ENCODE measurements at places on chromosomes 4 and X. TPM values are rescaled to one million over a fixed set of nuclear protein-coding genes. Genes with fewer than 3 reads are reported as not detected.

CFI gene
- 29.1 TPM for total RNA-seq

DUSP21 gene
- not detected for total RNA-seq

RASGEF1B gene
- total RNA-seq: 32.8 TPM

DNA sequence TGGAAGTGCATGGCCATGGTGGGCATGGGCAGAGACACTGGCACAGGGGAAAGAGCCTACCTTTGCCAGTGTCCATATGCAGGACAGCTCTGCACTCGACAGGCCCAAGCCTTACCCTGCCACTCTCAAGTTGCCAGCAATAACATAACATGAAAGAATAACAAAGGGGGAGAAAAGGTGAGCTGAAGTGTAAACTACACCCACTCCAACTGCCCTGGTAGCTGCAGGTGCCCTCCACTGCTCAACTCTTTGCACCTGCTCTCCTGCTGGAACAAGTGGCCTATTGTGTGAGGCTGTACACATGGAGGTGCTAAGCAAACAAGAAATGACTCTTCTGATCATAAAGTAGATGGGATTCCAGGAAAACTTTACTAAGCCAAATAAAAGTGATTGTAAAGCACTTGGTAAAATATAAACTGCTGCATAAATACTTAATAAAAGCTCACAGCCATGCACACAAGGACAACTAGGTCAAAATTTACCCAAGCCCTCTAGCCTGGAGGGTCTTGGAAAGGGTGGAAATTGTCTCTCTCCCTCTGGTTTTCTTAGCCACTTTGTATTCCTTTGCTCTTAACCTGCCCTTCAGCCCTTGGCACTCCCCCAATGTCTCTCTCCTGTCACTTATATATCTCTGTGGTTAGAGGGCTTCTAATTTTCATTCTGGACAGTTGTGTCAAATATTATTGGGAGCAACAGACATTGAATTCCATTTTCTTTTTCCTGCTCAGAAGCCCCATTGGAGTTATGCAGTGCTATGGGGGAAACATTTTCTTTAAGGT is 261.2 kb upstream of the GPC4 start:
- no peak overlapping the region for H3K4me3 ChIP-seq
- H3K36me3 ChIP-seq: no peaks in the 10 kb centered on the region
- H3K4me1 ChIP-seq: no peaks in the 10 kb centered on the region
- peaks cover 19% of the 10 kb centered on the region for H3K27me3 ChIP-seq

CT83 gene
- total RNA-seq: not detected

XIAP gene
- total RNA-seq: 29.1 TPM

GRCh38 chr4:185833055-185833598 is 21.1 kb upstream of the SORBS2 start:
- H3K27me3 ChIP-seq: no peaks in the 10 kb centered on the region
- no peak for DNase-seq
- peaks cover 2% of the 10 kb centered on the region for H3K4me1 ChIP-seq
- H3K27ac ChIP-seq: no peak overlapping the region
- no peaks in the 10 kb centered on the region for H3K36me3 ChIP-seq

DNA sequence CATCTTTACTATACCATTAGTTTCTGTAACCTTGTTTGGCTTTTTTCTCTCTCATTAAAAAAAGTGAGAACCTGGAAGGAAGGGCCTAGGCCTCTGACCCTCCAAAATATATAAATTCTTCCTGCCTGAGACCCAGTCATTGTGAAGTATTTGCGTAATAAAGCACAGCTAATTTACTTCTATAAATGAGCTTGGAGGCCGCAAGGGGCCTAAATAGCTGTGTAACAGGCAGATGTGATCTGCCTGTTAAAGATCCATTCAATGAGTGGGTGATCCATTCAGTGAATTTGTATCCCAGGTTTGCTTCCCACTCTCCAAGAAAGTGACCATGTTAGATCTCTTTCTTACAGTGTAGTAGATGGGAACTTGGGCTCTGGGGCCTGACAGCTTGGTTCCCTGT is 595 bp upstream of the PYURF start:
- H3K27me3 ChIP-seq: no peaks in the 10 kb centered on the region
- peak overlapping the region; percentile 92 for H3K27ac ChIP-seq
- peaks cover 15% of the 10 kb centered on the region for H3K4me1 ChIP-seq
- H3K36me3 ChIP-seq: no peaks in the 10 kb centered on the region
- DNase-seq: no peak

DNA sequence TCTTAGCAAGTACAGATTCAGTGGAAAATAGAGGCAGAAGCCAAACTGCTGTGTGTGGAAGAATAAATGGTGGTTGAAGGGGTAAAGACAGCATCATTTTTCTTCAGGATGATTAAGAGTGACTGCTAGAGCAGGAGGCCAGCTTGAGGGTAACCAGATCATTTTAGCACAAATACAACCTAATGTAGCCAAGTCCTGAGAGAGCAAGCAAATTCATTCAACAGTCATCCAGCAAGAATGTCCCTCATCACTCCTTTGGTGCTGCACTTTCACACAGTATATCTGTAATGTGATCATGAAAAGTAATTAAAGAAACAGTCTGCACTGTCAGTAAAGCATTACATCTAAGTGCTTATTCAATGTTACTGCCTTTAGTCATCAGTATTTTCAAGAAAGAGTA is 44.8 kb downstream of the NPFFR2 start:
- no peak overlapping the region for H3K4me3 ChIP-seq
- no peaks in the 10 kb centered on the region for H3K36me3 ChIP-seq
- no peak for DNase-seq
- no peak overlapping the region for H3K27ac ChIP-seq
- H3K27me3 ChIP-seq: no peaks in the 10 kb centered on the region

DNA sequence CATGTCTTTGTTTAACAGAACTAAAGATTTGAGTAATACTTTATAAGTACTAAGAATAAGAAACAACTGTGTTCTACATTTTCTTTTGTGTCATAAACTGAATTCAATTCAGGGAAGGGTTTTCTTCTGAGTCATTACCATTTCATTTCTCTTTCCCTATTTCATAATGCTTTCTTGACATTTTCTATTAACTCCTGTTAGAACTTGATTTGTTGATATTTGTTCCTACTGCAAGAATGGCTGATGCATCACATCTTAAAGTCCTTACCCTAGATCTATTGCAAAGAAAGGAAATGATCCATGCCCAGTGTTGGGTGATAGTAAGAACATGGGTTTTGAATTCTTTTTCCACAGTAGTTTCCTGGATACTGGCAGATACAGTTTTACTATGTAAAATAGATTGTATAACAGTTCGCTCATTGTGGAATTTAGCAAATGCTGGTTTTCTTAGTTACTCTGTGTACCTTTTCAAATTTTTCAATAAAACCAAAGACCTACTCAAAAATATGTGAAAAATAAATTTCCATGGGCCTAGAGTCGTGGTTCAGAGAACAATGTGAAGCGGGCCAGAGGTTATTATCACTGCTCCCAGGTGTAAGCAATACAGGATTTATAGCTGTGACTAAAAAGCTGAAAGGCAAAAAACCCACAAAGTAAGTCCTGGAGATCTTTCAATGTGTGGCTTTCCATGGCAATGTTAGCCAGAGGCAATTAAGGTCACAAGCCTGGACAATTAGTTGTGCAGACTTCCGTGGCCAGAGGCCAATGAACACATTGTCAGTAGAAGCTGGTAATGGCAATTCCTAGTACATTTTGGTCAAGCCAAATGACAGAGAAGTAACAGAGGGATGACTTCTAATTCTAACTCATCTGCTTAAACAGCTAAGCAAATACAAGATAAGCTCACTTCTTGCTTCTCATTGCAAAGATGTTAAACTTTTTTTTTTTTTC is 127.3 kb upstream of the FAT4 start:
- no peak overlapping the region for H3K4me3 ChIP-seq
- no peaks in the 10 kb centered on the region for H3K36me3 ChIP-seq
- DNase-seq: no peak
- no peaks in the 10 kb centered on the region for H3K27me3 ChIP-seq

- H3K36me3 ChIP-seq: no peaks in the 10 kb centered on the region
- no peak for DNase-seq
- H3K4me1 ChIP-seq: no peaks in the 10 kb centered on the region
- no peak overlapping the region for H3K4me3 ChIP-seq
- H3K27ac ChIP-seq: no peak overlapping the region
Observed at GRCh38 chr4:93092765-93093164, 735.8 kb upstream of the ATOH1 start.

- no peaks in the 10 kb centered on the region for H3K27me3 ChIP-seq
- no peak overlapping the region for H3K4me3 ChIP-seq
- H3K27ac ChIP-seq: no peak overlapping the region
- no peaks in the 10 kb centered on the region for H3K36me3 ChIP-seq
- no peaks in the 10 kb centered on the region for H3K4me1 ChIP-seq
Observed at GRCh38 chr4:534576-535151, 35.7 kb downstream of the PIGG start.

SYNPO2 gene
- 124 TPM for total RNA-seq

DNA sequence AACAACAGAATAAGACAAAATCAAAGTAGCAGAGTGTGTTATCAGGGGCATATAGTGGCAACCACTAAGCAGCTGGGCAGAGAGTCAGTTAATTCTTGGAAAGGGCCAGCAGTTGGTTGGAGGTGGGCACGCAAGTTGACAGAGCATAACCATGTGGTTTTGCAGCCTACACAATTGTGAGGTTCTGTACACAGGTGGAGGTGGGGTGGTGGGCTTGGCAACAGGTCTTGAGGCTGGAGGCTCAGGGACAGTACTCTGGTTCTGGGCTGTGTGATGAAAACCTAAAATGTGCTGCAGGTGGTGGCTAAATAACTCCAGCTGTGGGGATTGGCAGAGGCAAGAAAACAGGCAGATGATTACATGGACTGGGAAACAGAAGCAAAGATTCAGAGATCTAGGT is 1112.7 kb downstream of the PDHA2 start:
- H3K27me3 ChIP-seq: no peaks in the 10 kb centered on the region
- no peaks in the 10 kb centered on the region for H3K4me1 ChIP-seq
- DNase-seq: no peak
- no peak overlapping the region for H3K4me3 ChIP-seq

- no peaks in the 10 kb centered on the region for H3K27me3 ChIP-seq
- H3K36me3 ChIP-seq: peaks cover 91% of the 10 kb centered on the region
- no peak for DNase-seq
- no peak overlapping the region for H3K4me3 ChIP-seq
- H3K27ac ChIP-seq: no peak overlapping the region
- H3K4me1 ChIP-seq: no peaks in the 10 kb centered on the region
Observed at GRCh38 chr4:38928974-38929373, 61.4 kb downstream of the FAM114A1 start.

DNA sequence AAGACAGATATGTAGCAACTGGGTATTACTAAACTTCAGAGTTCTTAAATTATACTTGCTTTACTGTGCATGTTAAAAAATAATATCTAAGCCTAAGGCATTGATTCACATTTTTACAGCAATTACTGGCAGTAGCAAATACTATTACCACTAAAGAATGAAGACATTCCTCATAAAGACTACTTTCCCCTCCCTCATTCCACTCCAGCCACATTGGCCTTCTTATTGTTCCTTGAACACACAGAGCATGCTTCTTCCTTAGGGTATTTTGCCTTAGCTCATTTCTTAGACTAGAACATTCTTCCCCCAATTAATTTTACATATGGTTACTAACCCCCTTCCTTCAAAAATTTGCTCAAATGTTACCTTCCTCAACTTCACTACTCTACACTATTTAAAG is 717.0 kb downstream of the CCSER1 start:
- H3K4me1 ChIP-seq: no peaks in the 10 kb centered on the region
- no peaks in the 10 kb centered on the region for H3K36me3 ChIP-seq
- no peak for DNase-seq
- no peak overlapping the region for H3K27ac ChIP-seq
- H3K4me3 ChIP-seq: no peak overlapping the region
